ENCODE measurements at places on chromosomes 11 and 22.

- no peak for DNase-seq
These were observed 62.6 kb upstream of the PHF21B start for GRCh38 chr22:45072322-45072903.

DNA sequence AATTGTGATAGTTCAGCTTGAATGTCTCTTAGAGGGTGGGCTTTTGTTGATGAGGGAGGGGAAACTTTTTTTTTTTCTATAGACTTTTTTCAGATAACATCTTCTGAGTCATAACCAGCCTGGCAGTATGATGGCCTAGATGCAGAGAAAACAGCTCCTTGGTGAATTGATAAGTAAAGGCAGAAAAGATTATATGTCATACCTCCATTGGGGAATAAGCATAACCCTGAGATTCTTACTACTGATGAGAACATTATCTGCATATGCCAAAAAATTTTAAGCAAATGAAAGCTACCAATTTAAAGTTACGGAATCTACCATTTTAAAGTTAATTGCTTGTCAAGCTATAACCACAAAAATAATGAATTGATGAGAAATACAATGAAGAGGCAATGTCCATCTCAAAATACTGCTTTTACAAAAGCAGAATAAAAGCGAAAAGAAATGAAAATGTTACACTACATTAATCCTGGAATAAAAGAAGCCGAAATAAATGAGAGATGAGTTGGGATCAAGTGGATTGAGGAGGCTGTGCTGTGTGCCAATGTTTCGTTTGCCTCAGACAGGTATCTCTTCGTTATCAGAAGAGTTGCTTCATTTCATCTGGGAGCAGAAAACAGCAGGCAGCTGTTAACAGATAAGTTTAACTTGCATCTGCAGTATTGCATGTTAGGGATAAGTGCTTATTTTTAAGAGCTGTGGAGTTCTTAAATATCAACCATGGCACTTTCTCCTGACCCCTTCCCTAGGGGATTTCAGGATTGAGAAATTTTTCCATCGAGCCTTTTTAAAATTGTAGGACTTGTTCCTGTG lies 3.9 kb downstream of the MALAT1 start:
- no peak for DNase-seq

GRCh38 chr11:68194675-68195294 lies 18.3 kb downstream of the KMT5B start:
- no peak for DNase-seq

- no peak for DNase-seq
These were observed 171.1 kb downstream of the CRYBB2 start for GRCh38 chr22:25390297-25391240.

- DNase-seq: no peak
These were observed 1.4 kb downstream of the CDC42BPG start for GRCh38 chr11:64842851-64843685.

DNA sequence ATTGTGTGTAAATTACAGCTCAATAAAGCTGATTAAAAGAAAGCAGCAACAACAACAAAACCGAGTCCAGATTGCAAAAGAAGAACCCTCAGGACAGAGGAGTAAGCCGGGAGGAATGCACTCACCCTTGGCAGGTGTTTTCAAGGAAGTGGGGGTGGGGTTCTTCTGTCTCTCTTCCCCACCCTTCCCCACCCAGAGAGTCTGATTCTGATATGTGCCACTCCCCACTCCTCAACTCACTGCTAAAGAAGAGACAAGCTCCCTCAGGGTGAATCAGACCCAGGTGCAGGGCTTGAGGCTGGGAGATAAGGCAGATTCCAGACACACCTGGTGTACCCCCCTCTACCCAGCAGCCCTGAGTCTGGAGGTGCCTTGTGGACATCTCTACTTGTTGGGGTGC lies 38.4 kb upstream of the PHF21A start:
- no peak for DNase-seq

GRCh38 chr11:57360991-57361390 lies 20.0 kb downstream of the PRG3 start:
- DNase-seq: no peak

All from activated T-cell treated with anti-CD3 and anti-CD28 coated beads for 4 hours (primary cell).